Activated naive CD4-positive, alpha-beta T cell (primary cell): ENCODE measurements at places on chromosomes 5 and 9.

GRCh38 chr9:75417471-75417870, 329.2 kb downstream of the OSTF1 start:
- no peak for DNase-seq

- no peak for DNase-seq
Measured at GRCh38 chr5:58046371-58046770, 413.5 kb downstream of the PLK2 start.

GRCh38 chr5:11062397-11062796, 301.4 kb upstream of the DAP start:
- DNase-seq: no peak

- DNase-seq: no peak
Measured at GRCh38 chr5:176739461-176740051, 70.8 kb upstream of the UNC5A start.

- DNase-seq: no peak
Measured at GRCh38 chr5:69331528-69332445, 814 bp downstream of the CCDC125 start.

DNA sequence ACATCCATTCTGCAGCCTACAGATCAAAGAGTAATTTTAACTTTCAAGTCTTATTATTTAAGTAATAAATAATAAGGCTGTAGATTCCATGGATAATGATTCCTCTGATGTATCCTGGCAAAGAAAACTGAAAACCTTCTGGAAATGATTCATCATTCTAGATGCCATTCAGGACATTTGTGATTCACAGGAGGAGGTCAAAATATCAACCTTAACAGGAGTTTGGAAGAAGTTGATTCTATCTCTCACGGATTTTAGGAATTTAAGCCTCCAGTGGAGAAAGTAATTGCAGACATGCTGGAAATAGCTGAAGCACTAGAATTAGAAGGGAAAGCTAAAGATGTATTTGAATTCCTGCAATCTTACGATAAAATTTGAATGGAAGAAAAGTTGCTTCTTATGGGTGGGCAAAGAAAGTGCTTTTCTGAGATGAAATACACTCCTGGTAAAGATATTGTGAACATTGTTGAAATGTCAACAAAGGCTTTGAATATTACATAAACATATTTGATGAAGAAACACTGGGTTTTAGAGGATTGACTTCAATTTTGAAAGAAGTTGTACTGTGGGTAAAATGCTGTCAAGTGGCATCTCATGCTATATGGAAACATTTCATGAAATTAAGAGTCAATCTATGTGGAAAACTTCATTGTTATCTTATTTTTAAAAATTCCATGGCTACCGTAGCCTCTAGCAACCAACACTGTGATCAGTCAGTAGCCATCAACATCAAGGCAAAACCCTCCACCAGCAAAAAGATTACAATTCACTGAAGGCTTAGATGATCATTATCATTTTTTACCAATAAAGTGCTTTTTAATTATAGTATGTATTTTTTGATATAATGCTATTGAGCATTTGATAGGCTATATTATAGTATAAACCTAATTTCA, 1141.0 kb downstream of the CDH12 start:
- DNase-seq: no peak
